GM23248 (cell line): ENCODE measurements at places on chromosomes 6 and 20.

GRCh38 chr20:14691994-14692393 lies 354.6 kb upstream of the FLRT3 start:
- H3K36me3 ChIP-seq: no peaks in the 10 kb centered on the region
- no peak for DNase-seq
- H3K4me1 ChIP-seq: no peaks in the 10 kb centered on the region
- no peak overlapping the region for H3K27ac ChIP-seq

DNA sequence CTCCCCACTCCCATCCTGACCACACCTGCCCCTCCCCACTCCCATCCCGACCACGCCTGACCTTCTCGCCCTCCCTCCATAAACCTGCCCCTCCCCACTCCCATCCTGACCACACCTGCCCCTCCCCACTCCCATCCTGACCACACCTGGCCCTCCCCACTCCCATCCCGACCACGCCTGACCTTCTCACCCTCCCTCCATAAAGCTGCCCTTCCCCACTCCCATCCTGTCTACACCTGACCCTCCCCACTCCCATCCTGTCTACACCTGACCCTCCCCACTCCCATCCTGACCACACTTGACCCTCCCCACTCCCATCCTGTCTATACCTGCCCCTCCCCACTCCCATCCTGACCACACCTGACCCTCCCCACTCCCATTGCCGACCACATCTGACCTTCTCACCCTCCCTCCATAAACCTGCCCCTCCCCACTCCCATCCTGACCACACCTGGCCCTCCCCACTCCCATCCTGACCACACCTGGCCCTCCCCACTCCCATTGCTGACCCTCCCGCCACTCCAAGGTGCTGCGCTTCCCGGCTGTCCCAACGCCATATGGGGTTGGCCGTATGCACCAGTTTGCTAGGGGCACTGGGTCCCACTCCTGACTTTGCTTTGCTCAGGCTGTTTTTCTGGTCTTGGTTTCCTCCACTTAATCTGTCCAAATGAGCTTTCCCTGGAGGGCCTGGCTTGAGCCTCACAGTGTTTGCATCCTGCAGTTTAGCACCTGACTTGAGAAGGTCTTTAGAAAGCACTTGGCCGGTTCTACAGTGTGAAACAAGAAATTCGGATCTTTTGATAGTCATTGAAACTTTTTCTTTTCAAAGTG lies 2.9 kb downstream of the KIF25 start:
- DNase-seq: no peak
- H3K27me3 ChIP-seq: peaks cover 27% of the 10 kb centered on the region
- no peak overlapping the region for H3K4me3 ChIP-seq
- H3K36me3 ChIP-seq: no peaks in the 10 kb centered on the region

- DNase-seq: no peak
- no peak overlapping the region for H3K27ac ChIP-seq
- no peaks in the 10 kb centered on the region for H3K27me3 ChIP-seq
- H3K4me3 ChIP-seq: no peak overlapping the region
- H3K36me3 ChIP-seq: no peaks in the 10 kb centered on the region
Observed at GRCh38 chr6:15395087-15395486, 149.2 kb downstream of the JARID2 start.

GRCh38 chr20:62439218-62439617 lies 11.9 kb upstream of the RBBP8NL start:
- H3K27ac ChIP-seq: no peak overlapping the region
- no peaks in the 10 kb centered on the region for H3K4me1 ChIP-seq
- peaks cover 29% of the 10 kb centered on the region for H3K27me3 ChIP-seq

DNA sequence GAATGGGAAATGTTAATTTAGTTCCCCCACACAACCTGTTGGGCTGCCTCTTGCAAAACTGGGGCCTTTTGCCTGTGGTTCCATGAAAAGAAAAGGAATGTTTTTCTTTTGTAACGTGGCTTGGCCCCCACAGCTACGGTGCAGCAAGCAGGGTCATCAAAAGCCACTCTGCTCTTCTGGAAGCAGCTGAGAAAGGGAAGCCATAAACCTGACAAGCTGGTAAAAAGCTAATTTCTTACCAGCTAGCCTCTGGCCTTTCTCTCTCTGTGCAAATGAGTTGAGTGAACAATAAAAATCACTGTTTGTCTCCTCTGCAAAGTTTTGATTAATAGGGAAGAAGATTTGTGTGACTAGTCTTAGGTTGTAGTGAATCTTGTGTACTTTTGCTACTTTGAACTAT lies 23.5 kb upstream of the NOTCH4 start:
- DNase-seq: no peak
- H3K27ac ChIP-seq: no peak overlapping the region
- peaks cover 5% of the 10 kb centered on the region; the same call in 1 of the 2 replicates for H3K4me1 ChIP-seq
- H3K4me3 ChIP-seq: no peak overlapping the region
- no peaks in the 10 kb centered on the region for H3K36me3 ChIP-seq

DNA sequence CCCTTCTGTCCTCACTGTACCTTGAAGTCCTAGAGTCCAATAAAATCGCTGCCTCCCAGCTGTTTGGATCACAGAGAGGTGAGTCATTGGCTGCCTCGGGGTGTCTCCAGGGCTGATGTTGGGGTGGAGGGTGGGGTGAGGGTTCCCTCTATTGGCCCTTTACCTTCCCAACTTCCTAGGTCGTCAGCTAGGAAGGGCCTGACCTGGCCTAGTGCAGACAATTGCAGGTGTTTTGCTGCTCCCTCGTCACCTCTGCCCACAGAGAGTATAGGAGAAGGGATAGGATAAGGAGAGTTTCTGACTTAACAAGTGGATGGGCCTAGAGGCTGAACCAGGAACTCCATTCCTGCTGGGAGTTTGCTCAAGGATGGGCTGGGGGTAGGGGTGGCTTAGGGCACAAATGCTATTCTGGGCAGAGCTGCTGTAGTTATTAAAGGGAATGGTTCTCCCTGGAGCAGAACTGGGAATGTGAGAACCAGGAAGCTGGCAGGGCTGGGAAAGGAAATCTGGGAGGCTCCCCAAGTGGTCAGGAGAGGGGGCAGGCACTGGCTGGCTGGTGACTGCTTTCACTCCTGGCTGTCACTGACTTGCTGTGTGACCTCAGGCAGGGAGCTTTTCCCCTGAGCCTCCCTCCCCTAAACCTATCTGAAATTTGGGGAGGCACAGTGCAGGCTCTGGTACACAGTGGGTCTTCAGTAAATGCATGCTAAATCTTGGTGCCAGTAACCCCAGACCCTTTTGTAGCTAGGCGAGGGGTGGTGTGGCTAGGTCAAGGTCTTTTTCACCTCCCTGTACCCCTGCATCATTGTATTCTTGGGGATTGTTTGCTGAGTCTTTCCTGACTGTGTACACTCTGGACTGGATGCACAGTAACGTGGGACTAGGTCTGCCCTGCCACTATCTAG lies 1.5 kb downstream of the TP53INP2 start:
- DNase-seq: peak; percentile 78
- no peaks in the 10 kb centered on the region for H3K27me3 ChIP-seq
- no peaks in the 10 kb centered on the region for H3K36me3 ChIP-seq
- H3K4me1 ChIP-seq: peaks cover 15% of the 10 kb centered on the region

- H3K4me1 ChIP-seq: no peaks in the 10 kb centered on the region
- no peak overlapping the region for H3K4me3 ChIP-seq
- H3K36me3 ChIP-seq: no peaks in the 10 kb centered on the region
- H3K27me3 ChIP-seq: peaks cover 46% of the 10 kb centered on the region
Observed at GRCh38 chr6:73349311-73349710, 4.8 kb downstream of the DPPA5 start.

GRCh38 chr6:38320358-38320757 lies 319.4 kb downstream of the BTBD9 start:
- H3K27ac ChIP-seq: no peak overlapping the region
- H3K4me3 ChIP-seq: no peak overlapping the region
- no peaks in the 10 kb centered on the region for H3K27me3 ChIP-seq
- no peaks in the 10 kb centered on the region for H3K4me1 ChIP-seq

- H3K27ac ChIP-seq: no peak overlapping the region
- H3K36me3 ChIP-seq: no peaks in the 10 kb centered on the region
- DNase-seq: peak; percentile 41
- H3K27me3 ChIP-seq: no peaks in the 10 kb centered on the region
- H3K4me3 ChIP-seq: no peak overlapping the region
Observed at GRCh38 chr6:139926711-139927110, 552.3 kb upstream of the CITED2 start.

DNA sequence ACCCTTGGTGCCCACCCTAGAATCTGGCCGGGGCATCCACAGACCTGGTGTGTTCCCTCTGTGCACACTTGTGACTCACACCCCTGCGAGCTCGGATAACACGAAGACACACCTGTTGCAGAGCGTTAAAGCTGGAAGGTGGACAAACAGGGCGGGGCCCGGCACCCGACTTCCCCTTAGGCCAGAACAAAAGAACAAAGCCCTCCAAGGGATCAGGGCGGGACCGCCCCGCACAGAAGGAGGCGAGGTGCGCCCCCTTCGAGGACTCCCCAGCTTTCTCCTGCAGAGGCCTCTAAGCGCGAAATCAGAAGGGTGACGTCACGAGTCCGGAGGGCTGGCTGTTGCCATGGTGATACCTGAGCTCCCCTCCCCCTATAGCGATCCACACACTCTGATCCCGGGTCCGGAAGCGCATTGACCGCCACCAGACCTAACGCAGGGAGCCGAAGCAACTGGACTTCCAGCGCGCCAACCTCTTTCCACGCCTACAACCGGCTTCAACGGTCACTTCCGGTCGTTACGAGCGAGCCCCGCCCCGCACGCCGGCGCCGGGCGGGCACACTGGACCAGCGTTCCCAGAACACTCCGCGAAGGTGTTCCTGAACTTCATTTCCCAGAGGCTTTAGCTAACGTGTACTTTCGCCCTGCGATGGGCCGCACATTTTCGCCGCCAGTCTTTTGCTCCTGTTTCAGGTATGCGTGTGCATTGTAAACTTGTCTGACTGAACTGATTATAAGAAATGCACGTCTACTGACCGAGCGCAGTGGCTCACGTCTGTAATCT lies at the start of gene ZNF184:
Gene ZNF184 (minus strand): TSS at position 489 of the 784 bp plus-strand sequence. CDS start 811 bp downstream, outside the sequence.
- H3K27me3 ChIP-seq: no peaks in the 10 kb centered on the region
- H3K4me3 ChIP-seq: peak within 1 kb of the TSS; percentile 98
- H3K36me3 ChIP-seq: 0 out of 2 replicates have a peak, but pooled peaks cover 2% of the 10 kb centered on the region
- DNase-seq: peak; percentile 99

DNA sequence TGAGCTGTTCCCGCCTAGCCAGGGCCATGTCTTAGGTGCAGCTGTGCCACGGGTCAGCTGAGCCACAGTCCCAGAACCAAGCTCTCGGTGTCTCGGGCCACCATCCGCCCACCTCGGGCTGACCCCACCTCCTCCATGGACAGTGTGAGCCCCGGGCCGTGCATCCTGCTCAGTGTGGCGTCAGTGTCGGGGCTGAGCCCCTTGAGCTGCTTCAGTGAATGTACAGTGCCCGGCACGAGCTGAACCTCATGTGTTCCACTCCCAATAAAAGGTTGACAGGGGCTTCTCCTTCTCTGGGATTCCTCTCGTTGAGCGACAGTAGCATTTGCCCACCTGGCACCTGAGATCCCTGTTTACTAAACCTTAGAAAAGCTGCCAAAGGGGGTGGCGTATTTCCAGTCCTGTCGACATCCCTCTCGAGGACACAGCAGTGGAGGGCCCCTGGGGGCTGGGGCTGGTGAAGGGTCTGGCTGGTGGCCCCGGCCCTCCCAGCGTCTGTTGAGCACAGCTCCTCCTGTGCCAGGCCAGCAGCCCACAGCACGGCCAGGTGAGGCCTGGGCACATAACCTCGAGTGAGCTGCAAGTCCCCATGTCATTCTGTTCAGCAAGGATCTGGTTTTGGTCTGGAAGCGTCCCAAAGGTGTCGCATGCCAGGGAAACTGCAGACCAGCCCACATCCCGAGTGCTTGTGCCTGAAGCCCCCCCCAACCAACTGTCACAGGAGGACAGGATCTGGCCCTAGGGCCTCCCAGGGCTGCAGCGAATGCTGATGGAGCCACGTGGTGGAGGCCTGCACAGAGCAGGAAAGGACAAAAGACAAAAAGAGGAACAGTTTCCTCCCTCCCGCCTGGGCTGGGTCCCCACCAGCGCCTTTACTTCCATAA lies 21.2 kb upstream of the PYGB start:
- no peaks in the 10 kb centered on the region for H3K36me3 ChIP-seq
- no peak for DNase-seq
- peak overlapping the region; percentile 27; the same call in 1 of the 2 replicates for H3K27ac ChIP-seq
- H3K4me1 ChIP-seq: peaks cover 21% of the 10 kb centered on the region
- no peak overlapping the region for H3K4me3 ChIP-seq

GRCh38 chr6:22878706-22879105 lies 309.3 kb downstream of the HDGFL1 start:
- no peaks in the 10 kb centered on the region for H3K36me3 ChIP-seq
- peaks cover 56% of the 10 kb centered on the region for H3K4me1 ChIP-seq
- no peaks in the 10 kb centered on the region for H3K27me3 ChIP-seq
- H3K27ac ChIP-seq: no peak overlapping the region
- no peak for DNase-seq
- no peak overlapping the region for H3K4me3 ChIP-seq

GRCh38 chr6:12350644-12351170 lies 60.5 kb downstream of the EDN1 start:
- no peaks in the 10 kb centered on the region for H3K27me3 ChIP-seq
- peaks cover 12% of the 10 kb centered on the region for H3K4me1 ChIP-seq
- H3K36me3 ChIP-seq: no peaks in the 10 kb centered on the region
- no peak for DNase-seq
- H3K4me3 ChIP-seq: no peak overlapping the region

DNA sequence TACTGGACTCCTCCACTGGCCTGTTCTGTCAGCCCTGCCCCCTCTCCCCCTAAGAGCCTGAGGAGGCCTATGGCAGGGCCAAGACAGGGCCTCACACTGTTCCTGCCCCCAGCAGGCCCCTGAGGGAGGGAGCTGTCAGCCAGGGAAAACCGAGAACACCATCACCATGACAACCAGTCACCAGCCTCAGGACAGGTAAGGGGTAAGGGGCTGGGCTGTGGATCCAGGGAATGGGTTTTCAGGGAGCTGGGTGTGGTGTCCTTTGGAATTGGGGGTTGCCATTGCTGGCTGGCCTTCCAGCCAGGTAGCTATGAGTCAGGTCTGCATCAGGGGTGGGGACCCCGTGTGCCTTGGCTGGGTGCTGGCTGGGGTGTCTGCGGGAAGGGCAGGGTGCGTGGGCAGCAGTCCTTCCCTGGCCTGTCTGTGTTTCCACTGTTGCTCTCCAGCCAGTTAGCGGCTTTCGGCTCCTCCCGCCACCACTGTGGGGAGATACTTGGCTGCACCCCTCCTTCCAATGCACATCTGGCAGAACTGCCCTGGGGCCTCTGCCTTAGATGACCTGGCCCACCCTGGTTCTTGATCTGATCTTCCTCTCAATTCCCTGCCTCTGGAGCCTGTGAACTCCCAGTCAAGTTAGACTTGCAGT lies 3.9 kb downstream of the SLC29A1 start:
- peaks cover 19% of the 10 kb centered on the region for H3K4me1 ChIP-seq
- H3K27ac ChIP-seq: no peak overlapping the region
- H3K36me3 ChIP-seq: no peaks in the 10 kb centered on the region
